ENCODE measurements at places on chromosomes 5 and 9. TPM values are rescaled to one million over a fixed set of nuclear protein-coding genes. Genes with fewer than 3 reads are reported as not detected.

FOXD4L5 gene
- 0.42 TPM for total RNA-seq

NKD2 gene
- not detected for total RNA-seq

OR1N1 gene
- not detected for total RNA-seq

SLC25A48 gene
- not detected for total RNA-seq

CCNJL gene
- 17.4 TPM for total RNA-seq

C5orf58 gene
- total RNA-seq: not detected

OLFML2A gene
- 1.1 TPM for total RNA-seq
